ENCODE measurements at places on chromosomes 1 and 21.

GRCh38 chr1:9352377-9353134, 59.9 kb downstream of the SPSB1 start:
- no peak for DNase-seq

- DNase-seq, result no peak
Observed at GRCh38 chr1:244303610-244303969, 148.1 kb downstream of the ADSS2 start.

GRCh38 chr21:37405629-37406028, 39.1 kb downstream of the DYRK1A start:
- DNase-seq, result no peak

DNA sequence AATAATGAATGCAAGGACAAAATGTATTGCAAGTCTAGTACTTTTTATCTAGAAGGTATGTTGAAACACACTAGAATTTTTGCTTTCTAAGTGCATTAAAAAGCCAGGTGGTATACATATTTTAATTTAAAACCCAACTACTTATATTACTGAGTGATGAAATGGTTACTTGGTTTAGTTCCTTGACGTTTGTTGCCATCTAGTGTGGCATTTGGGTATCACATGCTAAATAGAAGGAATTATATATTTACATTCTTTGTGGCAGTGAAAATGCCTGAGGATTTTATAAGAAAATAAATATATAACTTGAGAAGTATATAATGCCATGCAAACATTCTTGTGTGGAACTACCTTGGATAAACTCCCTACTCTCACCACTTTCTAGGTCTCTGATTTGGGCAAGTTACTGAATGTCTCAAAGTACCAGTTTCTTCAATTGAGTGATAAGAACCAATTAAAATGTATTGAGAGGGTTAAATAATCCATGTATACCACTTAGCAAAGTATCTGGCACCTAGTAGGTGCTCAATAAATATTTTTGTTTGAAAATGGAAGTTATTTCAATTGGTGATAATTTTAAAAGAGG, 69.6 kb downstream of the SDCCAG8 start:
- DNase-seq, result peak; percentile 16

- no peak for DNase-seq
Observed at GRCh38 chr21:15457965-15458364, 271.8 kb upstream of the USP25 start.

DNA sequence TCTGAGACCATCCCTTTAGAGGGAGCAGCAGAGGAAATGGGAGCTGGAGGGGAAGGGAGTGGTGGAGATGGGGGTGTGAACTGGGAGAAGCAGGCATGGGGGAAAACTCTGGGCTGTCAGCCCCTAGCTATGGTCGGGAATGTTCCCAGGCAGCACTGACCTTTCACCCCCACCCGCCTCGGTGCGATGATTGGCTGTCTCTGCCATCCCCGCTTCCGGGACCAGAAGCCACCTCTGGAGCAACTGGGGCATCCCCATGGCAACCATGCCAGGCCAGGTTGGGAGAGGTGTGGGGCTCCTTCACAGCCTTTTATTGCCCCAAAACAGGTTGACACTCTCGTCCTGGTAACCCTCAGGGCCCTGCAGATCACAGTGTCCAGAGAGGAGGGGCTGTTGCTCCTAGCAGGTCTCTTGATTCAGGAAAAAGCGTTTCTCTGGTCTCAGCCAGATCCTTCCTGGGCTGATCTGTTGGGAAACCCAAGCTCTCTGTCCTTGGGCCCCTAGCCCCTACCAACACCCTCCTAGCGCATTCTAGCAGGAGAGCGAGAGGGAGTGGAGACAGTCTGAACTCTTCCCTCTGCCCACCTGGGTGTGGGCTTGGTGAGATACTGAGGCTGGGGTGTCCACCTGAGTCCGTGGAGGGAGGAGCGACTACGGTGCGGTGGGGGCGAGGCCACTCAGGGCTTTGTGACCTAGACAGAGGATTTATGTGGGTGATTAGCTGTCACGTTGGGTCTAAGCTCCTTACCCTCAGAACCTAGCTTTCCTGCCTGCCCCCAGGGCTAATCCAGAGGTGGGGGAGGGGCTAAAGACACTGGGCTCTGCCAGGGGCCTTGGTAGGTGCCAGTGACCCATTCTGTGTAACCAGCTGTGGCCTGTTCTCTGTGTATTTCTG, 12.2 kb upstream of the SLC6A9 start:
- DNase-seq, result no peak

- DNase-seq, result no peak
Observed at GRCh38 chr1:21509351-21510112, at the start of gene ALPL. Gene ALPL, plus strand, starts transcription at chr1:21509423. Its CDS starts 44,659 bp downstream, at chr1:21554082.

DNA sequence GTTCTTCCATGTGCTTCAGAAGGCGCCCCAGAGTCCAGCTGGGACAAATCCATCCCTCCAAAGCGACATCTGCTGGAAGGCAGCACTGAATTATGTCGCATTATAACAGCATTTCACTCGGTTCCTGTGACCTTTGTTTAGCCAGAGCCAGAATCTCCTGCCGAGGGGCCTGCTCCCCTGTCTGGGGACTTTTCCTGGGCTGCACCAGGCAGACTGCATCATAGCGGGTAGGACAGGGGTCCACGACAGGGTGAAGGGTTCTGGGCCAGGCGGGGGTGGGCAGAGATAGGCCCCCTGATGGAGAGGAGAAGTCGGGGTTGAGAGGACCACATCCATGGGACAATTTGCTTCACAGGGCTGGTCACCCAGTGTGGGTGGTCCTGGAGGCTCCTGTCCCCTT, 276.9 kb downstream of the MATN1 start:
- no peak for DNase-seq

- no peak for DNase-seq
Observed at GRCh38 chr1:13583595-13583965, at the start of gene PDPN. Gene PDPN, plus strand, starts transcription at chr1:13583832. Its CDS starts 202 bp downstream, at chr1:13584034.

- no peak for DNase-seq
Observed at GRCh38 chr1:230421481-230421880, 4.7 kb downstream of the PGBD5 start.

GRCh38 chr1:102732927-102733326, 375.4 kb downstream of the COL11A1 start:
- DNase-seq, result no peak

- peak; percentile 17 for DNase-seq
Observed at GRCh38 chr1:3012456-3013291, 8.6 kb upstream of the ACTRT2 start.

All from effector memory CD8-positive, alpha-beta T cell (primary cell).